ENCODE measurements at places on chromosomes 2 and 18.

DNA sequence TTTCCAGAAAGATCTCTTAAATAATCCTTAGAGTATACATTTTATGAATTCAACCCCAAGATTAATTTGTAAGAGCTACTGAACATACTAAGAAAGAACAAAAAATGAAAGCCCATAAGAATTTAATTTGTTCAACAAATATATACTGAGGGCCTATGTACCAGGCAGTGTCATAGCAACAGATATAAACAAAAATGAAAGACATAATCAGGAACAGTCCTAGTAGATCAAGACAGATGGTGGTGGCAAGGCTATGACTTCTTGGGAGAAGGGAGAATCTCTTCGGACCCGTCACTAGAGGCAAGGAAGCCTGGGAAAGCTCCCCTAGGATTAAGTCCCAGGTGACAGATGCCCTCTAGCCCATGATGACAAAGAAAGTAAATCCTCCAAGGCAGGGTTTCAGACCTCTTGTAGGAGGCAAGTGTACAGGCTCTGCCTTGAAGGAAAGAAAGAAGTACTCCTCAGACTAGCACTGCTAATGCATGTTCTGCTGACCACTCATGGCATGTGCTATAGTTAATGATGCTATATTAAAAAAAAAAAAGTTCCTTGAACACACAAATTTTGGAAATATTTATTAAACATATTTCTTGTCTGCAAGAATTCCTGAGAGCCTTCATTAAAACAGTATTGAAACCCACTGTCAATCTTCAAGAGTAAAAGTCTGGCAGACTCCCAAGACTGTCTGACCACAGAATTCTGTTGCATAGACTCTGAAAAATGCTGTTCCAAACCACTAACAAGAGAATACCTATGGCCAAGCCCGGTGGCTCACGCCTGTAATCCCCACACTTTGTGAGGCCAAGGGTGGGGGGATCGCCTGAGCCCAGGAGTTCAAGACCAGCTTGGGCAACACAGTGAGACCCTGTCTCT is 31.5 kb downstream of the NOL10 start:
- DNase-seq: no peak

DNA sequence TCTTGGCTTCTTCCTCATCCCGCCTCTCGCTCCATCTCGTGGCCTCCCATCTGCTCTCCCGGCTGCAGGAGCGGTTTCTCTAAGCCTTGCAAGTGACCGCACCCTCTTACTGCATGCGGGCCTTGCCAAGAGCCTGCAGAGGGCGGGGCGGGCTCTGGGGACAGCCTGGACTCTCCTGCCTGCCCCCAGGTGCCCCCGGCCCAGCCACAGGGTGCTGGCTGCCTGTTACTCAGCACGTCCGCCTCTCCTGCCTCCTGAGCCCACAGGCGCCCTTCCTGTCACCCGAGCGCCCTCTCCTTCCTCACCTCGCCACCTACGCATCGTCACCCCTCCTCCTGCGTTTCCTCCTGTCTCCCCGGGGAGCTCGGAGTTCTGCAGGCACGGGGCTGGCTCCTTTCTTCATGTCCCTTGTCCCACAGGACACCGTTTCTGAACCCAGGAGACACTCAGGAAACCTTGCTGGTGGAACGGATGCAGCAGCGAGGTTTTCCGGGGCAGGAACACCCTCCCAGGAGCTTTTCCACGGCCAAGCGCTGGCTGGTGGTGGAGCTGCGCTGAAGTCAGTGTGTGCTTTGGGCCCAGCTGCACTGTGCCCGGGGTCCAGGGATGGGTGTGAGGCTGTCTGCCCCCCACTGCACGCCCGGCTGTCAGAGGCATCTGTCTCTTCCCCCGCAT is 28.5 kb downstream of the HPCAL1 start:
- peak; percentile 62 for DNase-seq

DNA sequence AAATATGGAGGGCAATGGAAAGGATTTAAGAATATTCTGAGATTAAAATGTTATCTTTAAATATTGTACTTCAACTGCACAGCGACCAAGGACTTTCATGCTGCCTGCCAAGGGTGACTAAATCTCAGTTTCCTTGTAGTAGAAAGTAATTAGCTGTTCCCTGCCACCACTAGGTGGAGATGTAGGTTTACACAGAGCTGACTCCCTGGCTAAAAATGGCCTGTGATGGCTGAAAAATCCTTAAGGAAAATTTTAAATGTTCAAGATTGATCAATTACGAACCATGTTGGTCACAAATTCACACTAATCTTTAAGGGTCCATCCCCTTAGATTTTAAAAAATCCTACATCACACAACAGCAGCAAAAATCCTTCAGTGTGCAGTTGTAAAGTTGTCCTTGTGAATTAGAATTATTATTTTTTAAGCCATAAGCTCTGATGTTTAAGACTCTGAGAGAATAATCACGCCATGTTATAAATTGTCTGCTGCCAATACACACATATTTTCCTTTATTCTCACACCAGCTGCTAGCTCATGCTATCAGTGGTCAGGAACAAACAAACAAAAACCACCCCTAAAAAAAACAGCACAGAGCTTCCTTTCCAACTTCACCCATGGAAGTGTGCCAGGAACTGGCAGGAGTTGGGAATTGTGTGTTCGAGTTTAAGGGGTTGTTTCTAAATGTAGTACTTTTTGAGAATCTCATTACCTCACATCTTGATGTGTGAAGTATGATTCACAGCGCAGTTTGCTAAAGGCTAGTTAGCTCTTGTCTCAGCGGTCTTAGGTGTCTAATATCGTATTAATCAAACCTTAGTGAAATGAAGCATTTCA is 399.8 kb downstream of the TMEM182 start:
- DNase-seq: peak; percentile 1

GRCh38 chr2:40372283-40372985 is 79.5 kb downstream of the SLC8A1 start:
- no peak for DNase-seq

GRCh38 chr2:201432621-201433393 is 18.5 kb downstream of the TRAK2 start:
- DNase-seq: no peak

GRCh38 chr18:45456090-45457021 is 158.9 kb upstream of the SLC14A2 start:
- no peak for DNase-seq

DNA sequence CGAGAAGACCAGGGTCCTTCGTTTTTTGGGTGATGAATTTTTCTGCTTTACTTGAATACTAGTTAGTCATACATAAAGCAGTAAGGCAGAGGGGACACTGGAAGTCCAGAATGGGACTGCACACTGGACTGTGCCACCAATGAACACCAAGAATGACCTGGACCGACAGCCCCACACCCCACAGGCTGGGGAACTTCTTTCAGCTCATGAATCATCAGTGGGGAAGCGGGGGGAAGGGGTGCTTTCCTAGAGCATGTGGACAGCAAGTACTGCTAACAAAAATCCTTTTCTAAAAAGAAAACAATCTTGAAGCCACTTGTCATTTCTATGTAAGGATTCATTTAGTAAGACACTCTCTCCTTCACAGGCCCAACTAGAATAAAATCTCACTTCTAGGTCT is 86.0 kb downstream of the DTNB start:
- no peak for DNase-seq

- DNase-seq: no peak
Measured at GRCh38 chr18:75110846-75111415, 98.0 kb downstream of the PTGR3 start.

- no peak for DNase-seq
Measured at GRCh38 chr18:49738721-49739120, 74.6 kb downstream of the ACAA2 start.

- DNase-seq: no peak
Measured at GRCh38 chr18:35089891-35090550, 48.8 kb downstream of the MAPRE2 start.

DNA sequence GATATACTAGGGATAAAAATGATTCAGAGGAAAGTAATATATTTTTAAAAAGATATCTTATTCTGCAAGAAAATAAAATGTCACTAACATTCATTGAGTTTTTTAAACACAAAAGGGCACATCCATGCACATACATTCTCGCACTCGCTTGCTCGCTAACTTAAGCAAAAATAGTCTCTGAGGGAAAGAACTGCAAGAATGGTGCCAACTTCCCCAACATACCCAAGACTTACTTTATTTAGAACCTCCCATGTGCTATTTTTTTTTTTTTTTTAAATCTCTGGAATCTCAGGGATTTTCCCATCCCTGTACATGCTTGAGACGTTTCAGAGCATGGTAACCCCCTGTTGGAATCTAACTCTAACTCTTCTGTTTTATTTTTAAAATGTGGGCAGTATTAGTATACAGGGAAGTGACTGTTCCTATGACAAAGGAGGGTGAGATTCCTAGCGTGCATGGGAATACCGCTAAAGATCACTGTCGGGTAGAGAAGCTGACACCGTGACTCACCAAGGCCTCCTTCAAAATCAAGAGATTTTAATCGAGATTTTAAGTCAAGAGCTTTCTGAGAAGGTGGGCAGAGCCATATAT is 187.9 kb upstream of the ZEB2 start:
- DNase-seq: no peak

DNA sequence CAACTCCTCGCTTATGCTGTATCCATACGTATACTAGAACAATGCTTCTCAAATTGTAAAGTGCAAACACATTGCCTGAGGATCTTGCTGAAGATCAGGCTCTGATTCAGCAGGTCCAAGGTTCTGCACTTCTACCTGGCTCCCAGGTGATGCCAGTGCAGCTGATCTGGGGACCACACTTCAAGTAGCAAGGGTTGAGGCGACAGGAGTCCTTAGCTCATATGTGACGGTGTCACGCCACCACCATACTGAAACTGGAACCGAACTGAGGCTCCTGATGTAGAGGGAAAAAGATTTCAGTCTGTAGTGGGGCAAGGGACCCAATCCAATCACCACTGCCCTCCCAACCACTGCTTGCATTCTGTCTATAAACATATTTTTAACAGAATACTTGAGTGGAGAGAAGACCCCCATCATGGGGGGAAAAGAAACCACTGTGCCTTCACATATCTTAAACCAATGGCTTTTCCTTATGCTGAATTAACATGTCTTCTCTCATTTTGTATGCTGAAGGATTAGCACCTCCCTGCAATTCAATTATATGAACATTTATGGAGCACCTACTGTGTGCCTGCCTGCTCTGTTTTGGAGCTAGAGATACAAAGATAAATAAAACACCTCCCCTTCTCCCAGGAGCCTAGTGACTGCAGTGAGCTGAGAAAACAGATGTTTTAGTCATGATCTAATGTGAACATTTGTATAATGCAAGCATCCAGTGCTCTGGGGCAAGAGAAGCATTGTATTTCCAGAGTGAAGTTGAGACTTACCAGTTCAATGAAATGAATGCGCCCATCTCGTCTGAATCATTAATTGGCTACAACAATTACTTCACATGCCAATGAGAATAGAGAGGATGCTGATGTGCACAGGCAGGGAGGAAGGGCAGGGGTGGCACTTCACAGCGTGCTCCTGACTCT is 6.6 kb upstream of the ASAP2 start:
- DNase-seq: no peak

GRCh38 chr2:131426727-131427126 is 49.2 kb upstream of the TUBA3D start:
- no peak for DNase-seq

DNA sequence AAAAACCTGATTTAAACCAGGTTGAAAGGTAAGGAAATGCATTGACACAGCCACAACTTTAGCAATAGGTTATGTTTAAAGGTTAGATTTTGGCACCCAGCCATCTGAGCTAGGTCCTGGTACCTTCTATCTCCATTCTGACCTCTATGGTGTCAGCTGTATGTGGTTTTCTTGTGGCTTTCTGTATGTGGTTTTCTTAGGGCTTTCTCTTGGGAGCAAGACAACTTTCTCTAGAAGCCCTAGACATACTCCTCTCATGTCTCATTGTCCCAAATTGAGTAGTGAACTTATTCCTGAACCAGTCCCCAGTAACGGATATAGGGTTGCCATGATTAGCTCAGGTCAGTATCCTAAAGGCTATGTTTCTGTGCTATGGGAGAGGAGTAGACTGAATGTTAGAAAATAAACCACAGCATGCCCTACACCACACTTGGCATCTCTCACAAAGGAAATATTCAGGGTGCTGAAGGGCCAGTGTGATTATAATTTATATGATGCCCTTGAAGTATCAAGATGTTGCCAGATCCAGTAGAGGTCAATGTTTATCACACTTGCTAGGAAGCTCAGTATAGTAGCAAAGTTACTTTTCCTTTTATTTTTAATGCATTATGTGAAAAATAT is 176.1 kb downstream of the CAPN13 start:
- no peak for DNase-seq

DNA sequence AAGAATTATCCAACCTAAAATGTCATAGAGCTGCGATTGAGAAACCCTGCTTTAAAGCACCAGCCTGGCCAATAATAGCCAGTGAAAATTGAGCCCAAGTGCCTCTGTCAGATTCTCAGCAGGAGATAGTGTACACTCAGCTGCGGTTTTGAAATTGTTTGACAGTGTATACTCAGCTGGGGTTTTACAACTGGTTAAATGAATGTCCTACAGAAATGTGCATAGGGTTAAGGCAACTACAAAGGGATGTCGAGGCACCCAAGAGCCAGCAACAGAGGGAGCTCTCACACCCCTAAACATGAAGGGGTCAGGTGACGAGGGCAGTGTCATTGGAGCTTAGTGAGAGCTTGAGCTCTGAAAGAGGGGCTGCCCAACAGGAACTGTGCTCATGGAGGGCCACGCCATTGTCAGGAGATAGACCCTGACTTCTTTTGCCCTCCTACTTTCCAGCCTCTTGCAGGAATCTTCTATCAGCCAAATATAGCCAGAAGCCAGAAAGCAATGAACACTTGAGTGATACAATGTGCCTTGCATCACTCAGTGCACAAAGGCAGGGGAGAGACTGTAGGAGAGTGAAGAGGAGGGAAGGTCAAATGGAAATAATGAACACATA is 15.1 kb downstream of the ACTG2 start:
- DNase-seq: peak; percentile 43

DNA sequence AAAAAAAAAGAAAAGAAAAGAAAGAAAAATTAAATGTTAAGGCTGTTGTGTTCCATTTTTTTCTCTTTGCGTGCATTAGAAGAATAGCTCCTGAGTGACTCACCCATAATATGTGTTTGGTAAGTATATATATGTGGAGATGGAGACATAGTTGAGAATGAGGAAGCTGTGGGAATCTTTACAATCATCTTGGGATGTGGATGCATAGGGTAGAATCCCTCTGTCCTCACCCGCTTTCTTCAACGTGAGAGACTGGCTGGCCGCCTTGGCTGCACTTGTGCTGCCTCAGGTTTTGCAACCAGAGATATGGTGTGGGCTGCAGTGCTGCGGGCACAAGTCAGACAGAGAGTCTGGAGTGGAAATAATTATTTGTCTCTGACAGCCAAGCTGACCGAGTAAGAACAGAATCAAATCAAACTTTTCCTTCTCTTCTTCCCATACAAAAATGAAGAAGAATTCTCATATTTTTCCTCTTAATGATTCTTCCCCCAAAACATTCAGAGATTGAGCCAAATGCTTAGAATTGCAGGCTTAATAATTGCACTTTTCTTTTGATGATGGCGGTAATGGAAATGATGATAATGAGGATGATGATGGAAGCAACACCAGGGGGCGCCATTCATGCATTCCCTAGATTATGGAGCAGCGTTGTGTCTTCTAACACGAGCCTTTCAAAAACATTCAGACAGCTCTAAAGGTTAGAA is 48.5 kb downstream of the SERPINB7 start:
- peak; percentile 28 for DNase-seq

DNA sequence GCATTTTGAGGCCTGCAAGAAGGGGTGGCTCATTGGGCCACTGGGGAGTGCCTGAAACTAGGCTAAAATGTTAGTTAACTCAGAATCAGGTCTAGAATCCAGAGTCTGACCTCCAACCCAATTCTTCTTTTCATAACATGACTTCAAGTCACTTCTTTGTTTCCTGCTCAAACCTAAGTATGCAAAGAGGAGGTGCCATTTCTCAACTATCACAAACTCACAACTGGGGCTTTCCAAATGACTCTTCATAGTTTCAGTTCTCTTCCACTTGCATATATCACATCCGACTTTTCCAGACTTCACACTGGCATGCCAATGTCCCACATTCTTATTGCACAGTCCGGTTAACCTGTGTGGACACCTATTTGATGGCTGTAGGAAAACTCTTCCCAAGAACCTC is 211.6 kb downstream of the TCF4 start:
- no peak for DNase-seq
